ENCODE measurements at places on chromosomes 4 and X. TPM values are rescaled to one million over a fixed set of nuclear protein-coding genes. Genes with fewer than 3 reads are reported as not detected.

USP51 gene
- total RNA-seq: 1.9 TPM

GRCh38 chrX:143757375-143757774 lies 36.8 kb upstream of the SPANXN2 start:
- no peak for DNase-seq

DNA sequence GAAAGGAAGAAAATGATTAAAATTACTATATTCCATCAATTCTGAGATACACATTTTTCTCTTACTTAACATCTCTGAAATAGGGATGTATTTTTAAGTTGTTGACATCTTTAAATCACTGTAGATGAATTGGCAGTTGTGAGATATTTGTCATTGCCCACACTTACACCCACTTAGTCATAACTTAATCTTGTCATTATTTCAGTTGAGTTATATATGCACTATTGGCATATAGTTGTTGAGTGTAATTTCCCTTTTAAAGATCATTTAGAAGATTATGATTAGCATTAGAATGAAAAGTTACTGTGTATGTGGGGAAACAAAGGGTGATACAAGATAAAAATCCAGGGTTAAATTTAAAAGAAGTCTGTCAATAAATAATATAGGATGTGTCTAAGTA lies 2.2 kb downstream of the AIMP1 start:
- DNase-seq: no peak

DNA sequence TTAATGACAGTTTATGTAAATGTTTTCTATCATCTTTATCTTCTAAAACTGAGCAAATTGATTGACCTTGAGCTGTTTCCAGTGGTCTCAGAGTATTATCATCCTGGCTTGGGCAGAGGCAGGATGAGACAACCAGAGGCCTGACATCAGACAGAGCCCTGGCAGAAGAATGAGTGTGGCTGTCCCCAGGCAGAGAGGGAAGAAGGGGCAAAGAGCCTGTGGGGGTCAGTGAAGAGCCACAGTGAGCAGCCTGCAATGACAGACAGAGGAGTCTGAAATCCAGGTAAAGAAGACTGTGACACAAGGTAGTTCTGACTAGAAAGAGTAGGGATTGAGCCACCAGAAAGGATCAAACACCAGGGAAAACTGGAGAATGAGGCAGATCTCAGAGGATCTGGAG lies 182.4 kb upstream of the ARSJ start:
- DNase-seq: no peak

DNA sequence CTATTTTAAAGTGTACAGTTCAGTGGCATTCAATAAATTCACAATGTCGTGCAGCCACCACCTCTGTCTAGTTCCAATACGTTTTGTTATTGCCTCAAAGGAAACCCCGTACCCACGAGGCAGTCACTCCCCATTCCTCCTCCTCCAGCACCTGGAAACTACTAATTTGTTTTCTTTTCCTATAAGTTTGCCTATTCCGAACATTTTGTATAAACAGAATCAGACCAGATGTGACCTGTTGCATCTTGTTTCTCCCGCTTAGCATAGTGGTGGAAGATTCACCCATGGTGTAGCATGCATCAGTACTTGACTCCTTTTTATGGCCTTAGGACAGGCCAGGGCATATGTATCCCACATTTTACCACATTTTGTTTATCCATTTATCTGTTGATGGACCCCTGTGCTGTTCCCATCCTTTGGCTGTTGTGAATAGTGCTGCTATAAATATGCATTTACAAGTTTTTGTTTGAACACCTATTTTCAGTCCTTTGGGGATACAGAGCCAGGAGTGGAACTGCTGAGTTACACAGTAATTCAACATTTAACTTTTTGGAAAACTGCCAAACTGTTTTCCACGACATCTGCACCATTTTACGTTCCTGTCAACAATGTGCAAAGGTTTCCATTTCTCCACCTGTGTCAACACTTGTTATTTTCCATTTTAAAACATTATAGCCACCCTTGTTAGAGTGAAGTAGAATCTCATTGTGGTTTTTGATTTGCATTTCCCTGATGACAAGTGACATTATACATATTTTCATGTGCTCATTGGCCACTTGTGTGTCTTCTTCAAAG lies 57.8 kb upstream of the STX18 start:
- DNase-seq: no peak
